ENCODE measurements at places on chromosomes 4 and X.

- DNase-seq = no peak
These were observed 92.7 kb downstream of the WFS1 start for GRCh38 chr4:6362243-6362885.

DNA sequence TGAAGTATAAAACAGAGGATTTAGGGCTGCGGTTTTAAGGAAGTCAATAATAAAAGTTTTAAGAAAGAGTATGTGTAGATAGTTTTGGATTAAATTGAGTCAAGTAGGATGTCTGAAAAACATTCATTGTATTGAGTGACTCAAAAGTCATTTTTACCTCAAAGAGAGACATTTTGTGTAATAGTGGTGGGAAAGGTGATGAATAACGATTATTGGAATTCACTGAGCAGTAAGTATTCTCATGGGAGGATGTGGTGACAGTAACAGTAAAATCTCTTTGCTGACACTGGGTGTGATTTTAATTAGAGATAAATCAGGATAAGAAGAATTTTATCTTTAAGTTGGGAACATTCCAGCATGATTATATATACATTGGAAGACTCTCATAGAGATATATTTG, 233.6 kb downstream of the PDHA2 start:
- no peak for DNase-seq

DNA sequence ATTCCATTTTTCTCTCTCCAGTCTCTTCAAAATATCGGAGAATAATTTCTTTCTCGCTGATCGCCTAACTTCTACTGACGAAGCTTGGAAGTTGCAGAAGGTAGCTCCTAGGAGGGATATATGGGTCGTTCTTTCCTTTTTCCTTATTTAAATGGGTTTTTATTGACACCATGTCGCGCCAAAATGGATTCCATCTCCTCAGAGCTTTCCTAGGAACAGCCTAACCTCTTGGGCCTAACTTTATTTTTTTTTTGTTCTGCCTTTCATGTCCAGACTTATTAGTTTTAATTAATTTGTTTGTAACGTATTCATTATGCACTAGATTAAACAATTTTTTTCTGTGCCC, 359.4 kb upstream of the ZCCHC13 start:
- no peak for DNase-seq

GRCh38 chr4:71832049-71832448, 48.2 kb upstream of the GC start:
- DNase-seq = peak; percentile 10

GRCh38 chrX:53445977-53446376, 11.8 kb upstream of the HSD17B10 start:
- peak; percentile 66 for DNase-seq

DNA sequence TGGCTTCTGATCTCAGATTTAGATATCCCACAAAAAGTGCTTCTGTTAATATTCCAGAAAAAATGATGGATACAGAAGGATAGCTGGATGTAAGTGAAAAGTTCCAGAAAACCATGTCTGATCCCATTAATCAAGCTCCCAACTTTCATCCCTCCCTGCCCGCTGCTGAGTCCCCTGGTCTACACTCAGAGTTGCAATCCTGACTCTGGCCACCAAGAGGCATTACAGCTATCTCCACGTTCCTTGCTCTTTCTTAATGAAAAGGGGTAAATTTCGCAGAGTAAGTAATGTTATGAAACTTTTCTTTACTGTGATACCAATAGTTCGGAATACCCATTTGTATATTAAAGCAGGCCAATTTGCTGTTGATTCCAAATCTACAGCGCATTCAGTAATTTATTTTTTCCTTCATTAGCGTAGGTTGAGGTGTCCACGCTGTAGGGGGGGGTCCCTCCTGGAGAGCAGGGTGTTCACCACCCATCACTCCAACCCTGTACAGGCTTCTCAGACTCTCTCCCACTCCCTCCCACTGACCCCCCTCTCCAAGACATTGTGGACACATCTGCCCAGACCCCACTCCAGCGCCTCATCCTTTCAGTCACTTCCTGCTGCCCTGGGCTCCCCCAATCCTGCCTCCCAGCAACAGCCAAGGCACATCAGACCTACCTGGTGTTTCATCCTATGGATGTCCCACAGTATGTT, 55.1 kb downstream of the RAB40A start:
- DNase-seq = peak; percentile 63

- no peak for DNase-seq
These were observed 93.9 kb upstream of the FRMPD3 start for GRCh38 chrX:107355533-107355932.

DNA sequence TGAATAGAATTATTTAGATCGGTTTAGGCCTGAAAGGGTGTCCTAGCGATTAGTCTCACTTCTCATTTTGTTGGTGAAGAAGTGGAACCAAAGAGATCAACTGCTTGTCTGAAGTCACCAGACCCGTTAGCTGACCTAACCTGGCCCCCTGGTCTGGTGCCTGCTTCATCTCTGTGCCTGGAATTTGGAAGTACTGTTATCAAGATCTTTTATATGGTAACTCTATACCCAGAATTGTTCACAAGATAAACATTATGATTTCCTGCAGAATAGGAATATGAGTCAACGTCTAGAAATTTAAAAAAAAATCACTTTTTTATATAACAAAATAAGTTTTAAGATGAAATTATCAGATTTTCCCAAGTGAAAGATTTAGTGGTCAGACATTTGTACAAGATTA, 37.2 kb downstream of the LRP2BP start:
- no peak for DNase-seq

GRCh38 chr4:54073271-54073880, 9.0 kb upstream of the CHIC2 start:
- DNase-seq = no peak

DNA sequence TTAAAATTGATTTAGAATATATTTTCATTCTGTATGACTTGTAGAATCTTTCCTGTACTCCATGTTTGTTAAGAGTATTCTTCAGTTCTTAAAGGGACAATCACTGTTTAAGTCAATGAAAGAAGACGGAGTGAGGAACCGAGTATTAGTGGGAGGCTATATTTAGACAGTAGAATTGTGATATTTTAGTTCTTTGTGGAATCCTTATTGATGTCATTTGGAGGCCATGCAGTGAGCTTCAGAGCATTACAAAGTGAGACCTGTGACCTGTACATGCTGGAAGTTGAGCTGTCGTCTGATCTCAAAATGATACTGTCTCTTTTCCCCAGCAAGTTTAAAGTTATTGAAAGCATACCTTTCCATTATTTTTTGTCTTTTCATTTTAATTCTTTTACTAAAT, 394.7 kb downstream of the GALNTL6 start:
- no peak for DNase-seq

DNA sequence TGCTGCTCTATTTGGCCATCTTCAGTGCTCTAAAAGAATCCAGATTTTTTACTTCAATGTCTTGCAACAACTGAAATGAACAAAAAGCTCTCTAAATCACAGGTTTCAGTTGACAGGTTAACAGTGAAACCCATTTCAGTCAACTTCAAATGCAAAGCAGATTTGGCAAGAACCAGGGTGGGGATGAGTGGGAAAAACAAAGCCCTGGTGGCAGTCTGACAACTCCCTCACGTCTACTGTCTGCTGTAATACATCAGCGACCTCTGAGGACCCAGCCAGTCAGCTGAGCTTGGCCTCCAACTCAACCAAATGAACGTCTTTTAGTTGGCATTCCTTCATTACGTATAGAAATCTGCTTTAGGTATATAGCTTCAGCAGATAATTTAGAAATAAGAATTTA, 95.8 kb downstream of the COL25A1 start:
- no peak for DNase-seq

DNA sequence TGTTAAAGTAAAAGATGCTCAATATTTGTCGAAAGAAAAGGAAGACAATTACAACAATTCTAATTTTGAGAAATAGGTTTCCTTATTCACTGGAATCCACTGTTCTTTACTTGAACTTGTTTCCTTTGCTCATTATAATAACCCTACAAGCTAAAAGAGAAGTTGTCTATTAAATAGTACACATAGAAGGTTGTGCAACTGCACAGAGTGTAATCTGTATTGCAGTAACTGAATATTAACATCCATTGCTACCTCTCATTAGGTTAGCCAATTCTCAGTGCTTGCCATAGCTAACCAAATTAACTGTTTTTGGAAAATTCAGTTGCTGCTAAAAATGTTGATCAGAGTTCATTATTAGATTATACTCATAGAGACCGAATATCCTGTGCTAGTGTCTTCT, 120.0 kb downstream of the PDLIM5 start:
- no peak for DNase-seq

- DNase-seq = no peak
These were observed 293.4 kb upstream of the BOD1L1 start for GRCh38 chr4:13920901-13921300.

DNA sequence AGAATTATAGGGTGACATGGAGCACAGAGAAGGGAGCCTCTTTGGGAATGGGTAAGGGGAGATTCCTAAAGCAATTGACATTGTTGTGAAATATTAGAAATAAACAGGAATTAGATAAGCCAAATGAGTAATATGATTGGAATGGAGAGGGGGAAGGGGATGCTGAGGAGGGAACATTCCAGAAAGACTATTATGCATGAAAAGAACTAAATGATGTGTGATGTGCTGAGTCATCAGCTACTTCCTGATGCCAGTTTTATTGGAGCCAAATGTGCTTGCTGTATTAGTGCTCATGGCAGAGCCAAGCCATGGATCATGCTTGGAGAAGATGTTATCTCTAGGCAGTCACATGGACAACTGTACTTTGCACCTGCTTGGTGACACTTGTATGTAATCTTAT, 189.0 kb upstream of the HCCS start:
- DNase-seq = no peak

GRCh38 chr4:112732142-112732541, 95.2 kb downstream of the LARP7 start:
- no peak for DNase-seq

- no peak for DNase-seq
These were observed 453.3 kb upstream of the INTU start for GRCh38 chr4:127179256-127180087.

- DNase-seq = peak; percentile 86
These were observed 329.5 kb downstream of the GRIA2 start for GRCh38 chr4:157550028-157550427.

- no peak for DNase-seq
These were observed 69.4 kb upstream of the CLCN4 start for GRCh38 chrX:10087391-10087790.

- no peak for DNase-seq
These were observed 75.4 kb downstream of the TMEM131L start for GRCh38 chr4:153541456-153542096.

GRCh38 chr4:26179316-26179760, 141.5 kb upstream of the RBPJ start:
- no peak for DNase-seq

DNA sequence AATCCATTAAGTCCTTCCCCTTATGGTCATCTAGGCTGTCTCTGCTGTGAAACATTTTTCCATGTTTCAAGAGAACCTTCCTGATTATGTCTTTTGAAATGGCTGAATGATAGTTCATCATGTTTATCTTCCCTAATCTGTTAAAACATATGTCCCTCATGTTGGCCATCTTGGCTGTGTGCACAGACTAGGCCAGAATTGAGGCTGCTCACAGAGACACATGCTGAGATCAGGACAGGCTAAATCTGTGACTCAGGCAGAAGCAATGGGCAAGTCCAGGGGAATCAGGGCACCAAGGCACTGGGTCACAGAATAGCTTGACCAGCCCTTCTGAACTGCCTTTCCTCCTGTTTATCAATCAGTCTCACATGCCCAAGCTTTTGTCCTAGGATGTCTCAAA, 78.3 kb downstream of the FHDC1 start:
- DNase-seq = no peak

GRCh38 chr4:12761694-12762093, 722.4 kb downstream of the RAB28 start:
- DNase-seq = no peak

- no peak for DNase-seq
These were observed 107.8 kb downstream of the SLC4A4 start for GRCh38 chr4:71446479-71447081.

GRCh38 chr4:128802680-128803628, 6.5 kb upstream of the JADE1 start:
- no peak for DNase-seq

DNA sequence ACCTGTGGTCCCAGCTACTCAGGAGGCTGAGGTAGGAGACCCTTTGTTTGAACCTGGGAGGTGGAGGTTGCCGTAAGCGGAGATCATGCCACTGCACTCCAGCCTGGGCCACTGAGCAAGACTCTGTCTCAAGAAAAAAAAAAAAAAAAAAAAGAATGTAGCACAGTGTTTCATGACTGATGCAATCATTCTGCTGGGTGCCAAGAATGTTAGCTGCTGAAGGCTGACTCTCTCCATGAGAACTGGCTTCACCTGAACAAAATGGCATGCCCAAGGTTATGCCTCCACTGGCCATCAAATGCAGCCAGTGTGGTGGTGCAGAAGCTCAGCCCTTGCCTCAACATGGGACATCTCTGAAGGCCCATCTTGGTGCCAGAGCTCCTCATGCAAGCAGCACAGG, 412.1 kb downstream of the ADAM29 start:
- no peak for DNase-seq

- DNase-seq = no peak
These were observed 61.1 kb downstream of the IQCM start for GRCh38 chr4:149754526-149754925.

DNA sequence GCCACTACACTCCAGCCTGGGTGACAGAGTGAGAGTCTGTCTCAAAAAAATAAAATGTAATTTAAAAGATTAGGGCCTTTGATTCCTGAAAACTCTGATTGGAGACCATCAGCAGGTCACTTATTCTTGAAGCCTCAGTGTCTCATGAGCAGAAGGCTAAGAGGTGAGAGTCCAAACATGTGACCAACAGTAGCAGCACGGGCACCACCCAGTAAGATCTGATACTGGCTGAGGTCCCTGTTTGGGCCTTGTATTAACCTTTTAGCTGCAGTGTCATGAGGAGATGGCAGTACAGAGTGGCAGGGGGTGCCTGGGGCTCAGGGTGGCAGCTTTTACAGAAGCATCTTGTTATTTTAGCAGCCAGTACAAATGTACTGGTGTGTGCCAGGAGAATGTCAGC, 89.3 kb downstream of the FHDC1 start:
- DNase-seq = no peak

- no peak for DNase-seq
These were observed 76.6 kb downstream of the ARHGAP10 start for GRCh38 chr4:147808447-147808846.

GRCh38 chrX:81890521-81890920, 688.6 kb downstream of the SH3BGRL start:
- DNase-seq = peak; percentile 89

- DNase-seq = no peak
These were observed 98.0 kb downstream of the TBL1X start for GRCh38 chrX:9562851-9563250.

GRCh38 chr4:144681806-144682205, 35.9 kb downstream of the HHIP start:
- no peak for DNase-seq
